ENCODE measurements at places on chromosomes 2 and 18.

- no peak for DNase-seq
Observed at GRCh38 chr2:151721161-151721560, 13.1 kb downstream of the NEB start.

DNA sequence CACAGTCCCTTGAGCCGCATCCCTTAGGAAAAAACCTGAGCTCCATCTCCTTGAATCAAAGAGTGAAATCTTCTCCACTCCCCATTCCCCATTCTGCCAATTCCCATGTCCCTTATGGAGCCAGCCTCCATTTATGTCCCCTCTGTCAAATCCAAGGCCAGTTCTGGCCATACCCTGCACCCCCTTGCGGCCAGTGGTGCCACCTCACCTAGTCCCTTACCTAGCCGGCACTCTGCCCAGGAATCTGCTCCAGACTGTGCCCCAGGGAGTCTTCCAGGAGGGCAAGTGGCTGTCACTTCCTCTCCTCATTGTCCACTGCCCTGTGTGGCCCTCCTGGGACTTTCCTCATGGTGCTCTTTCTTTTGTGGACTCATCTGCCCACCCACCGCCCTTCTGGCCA lies 195.4 kb upstream of the RMP24 start:
- DNase-seq: no peak

- DNase-seq: no peak
Observed at GRCh38 chr2:159073256-159073655, 104.8 kb downstream of the TANC1 start.

GRCh38 chr2:128661311-128661710 lies 342.6 kb upstream of the HS6ST1 start:
- no peak for DNase-seq

- DNase-seq: no peak
Observed at GRCh38 chr2:179240481-179241451, 23.9 kb downstream of the SESTD1 start.

- peak; percentile 72 for DNase-seq
Observed at GRCh38 chr2:26745609-26746327, 18.3 kb upstream of the SLC35F6 start.

- DNase-seq: peak; percentile 25
Observed at GRCh38 chr18:27750014-27750413, 426.9 kb downstream of the CDH2 start.

DNA sequence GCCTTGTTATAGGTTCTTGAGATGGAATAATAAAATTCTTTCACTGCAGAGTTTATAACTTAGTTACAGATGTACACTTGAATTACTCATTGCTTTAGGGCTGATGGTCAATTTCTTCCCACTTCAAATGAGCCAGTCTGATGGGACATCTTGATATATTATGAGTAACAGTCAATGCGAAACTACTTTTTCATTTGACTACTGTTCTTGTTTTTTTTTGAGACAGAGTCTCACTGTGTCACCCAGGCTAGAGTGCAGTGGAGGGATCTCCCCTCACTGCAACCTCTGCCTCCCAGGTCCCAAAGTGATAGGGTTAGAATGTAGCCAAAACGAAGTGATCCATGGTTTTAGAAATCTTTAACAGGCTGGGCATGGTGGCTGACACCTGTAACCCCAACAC lies 57.1 kb downstream of the ST3GAL5 start:
- DNase-seq: no peak

GRCh38 chr2:152115952-152116351 lies 17.1 kb upstream of the CACNB4 start:
- no peak for DNase-seq

GRCh38 chr18:48889115-48889941 lies 61.4 kb downstream of the SMAD7 start:
- peak; percentile 39 for DNase-seq

- DNase-seq: no peak
Observed at GRCh38 chr18:59537579-59537978, 159.6 kb downstream of the CCBE1 start.

- no peak for DNase-seq
Observed at GRCh38 chr2:52391621-52392020, 1359.7 kb upstream of the NRXN1 start.

GRCh38 chr2:48107326-48107925 lies 201.1 kb upstream of the FBXO11 start:
- DNase-seq: no peak

DNA sequence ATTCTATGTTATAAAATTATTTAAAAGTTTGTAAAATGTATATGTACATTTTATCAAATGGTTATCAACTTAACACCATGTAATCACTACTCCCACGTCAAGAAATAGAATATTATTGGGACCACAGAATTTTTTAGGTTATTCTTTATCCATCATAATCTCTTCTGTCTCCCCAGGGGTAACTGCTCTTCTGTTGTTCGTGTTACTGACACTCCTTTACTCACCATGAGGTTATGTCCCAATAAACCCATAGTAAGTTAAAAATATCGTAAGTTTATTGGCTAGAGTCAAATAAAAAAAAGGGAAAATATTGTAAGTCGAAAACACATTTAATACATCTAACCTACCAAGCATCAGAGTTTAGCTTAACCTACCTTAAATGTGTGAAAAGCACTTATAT lies 14.0 kb downstream of the OTX1 start:
- no peak for DNase-seq

- no peak for DNase-seq
Observed at GRCh38 chr2:157692768-157693167, 64.1 kb upstream of the ACVR1C start.

GRCh38 chr2:112980537-112980936 lies 2.7 kb downstream of the IL36G start:
- no peak for DNase-seq

DNA sequence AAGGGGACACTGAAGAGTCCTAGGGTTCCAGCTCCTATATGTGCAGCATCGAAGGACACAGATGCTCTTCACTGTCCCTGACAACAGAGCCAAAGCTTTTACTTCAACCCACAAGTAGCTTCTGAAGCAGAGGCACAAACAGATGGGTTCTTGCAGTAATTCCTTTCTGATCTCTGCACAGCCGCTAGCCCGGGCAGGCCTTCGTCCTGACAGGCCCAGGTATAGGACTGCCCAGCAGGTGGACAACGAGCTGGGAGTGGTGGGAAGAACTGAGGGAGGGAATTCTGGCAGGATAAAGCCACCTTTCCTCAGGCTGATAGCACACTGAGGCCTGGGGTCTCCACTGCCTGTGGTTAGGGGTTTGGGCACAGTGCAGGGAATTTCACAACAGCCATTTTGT lies 94.8 kb downstream of the RHOB start:
- DNase-seq: no peak

DNA sequence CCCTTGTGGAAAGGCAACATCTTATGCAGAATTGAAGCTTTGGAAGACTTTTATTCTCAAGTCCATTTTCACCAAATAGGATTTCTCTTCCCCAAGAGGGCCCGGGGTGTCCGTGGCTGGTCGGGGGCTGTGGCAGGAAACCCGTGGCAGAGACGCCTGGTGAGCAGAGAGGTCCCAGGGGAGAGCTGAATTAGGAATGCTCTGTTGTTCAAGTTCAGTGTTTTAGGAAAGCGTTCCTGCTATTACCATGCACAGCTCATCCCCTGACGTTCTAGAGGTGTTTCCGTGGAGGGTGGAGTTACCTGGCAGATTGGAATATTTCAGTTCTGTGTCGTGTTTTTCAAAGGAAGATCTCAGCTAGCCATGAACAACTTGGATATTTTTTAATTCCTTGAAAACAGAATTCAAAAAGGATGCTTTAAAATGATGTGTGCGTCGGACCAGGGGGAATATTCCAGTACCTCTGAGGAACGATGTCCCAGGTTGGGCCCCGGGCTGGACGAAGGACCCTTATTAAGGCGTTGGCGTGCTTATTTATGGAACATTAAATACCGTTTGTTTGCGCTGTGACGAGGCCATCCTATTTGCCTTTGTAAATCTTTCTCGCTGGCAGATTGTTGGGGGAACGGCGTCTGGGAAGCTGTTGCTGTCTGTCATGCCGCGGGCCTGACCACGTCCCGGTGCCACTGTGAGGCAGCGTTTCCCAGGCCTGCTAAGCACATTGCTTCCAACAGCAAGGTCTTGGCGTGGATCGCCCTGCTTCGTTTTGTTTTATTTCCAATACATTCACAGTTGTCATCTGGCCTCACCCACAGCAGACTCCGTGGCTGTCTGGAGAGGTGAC lies 8.2 kb downstream of the NFATC1 start:
- DNase-seq: no peak

DNA sequence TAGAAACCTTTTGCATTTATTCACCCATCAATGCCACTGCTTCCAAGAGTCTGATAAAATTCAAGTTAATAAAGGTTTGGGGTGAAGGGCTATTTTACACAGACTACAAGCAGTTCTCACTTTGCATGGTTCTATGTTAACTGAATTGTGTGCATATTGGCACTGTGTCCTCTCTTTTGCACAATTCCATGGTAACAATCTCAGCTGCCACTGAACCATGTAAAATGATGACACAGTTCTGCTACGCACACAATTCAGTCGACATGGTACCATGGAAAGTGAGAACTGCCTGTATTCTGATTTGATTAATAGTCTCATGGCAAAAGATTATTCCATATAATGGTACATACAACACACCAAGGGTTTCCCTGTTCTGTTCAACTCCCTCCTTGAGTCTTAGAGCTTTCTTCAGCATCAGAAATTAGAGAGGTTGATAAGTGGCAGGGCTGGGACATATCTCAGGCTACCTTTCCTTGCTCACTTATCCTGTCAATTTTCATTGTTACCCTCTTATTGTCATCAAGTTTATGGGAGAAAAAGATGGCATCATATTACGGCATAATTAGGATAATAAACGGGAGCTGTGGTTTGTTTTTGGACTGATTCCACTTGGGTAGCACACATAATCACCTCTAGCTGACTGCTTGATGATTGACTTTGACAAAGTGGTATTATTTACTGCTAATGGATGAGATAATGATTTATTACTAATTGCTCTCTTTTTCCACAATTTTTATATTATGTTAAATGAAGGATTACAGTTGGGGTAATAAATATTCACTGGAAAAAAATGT lies 139.3 kb upstream of the CREB1 start:
- no peak for DNase-seq

DNA sequence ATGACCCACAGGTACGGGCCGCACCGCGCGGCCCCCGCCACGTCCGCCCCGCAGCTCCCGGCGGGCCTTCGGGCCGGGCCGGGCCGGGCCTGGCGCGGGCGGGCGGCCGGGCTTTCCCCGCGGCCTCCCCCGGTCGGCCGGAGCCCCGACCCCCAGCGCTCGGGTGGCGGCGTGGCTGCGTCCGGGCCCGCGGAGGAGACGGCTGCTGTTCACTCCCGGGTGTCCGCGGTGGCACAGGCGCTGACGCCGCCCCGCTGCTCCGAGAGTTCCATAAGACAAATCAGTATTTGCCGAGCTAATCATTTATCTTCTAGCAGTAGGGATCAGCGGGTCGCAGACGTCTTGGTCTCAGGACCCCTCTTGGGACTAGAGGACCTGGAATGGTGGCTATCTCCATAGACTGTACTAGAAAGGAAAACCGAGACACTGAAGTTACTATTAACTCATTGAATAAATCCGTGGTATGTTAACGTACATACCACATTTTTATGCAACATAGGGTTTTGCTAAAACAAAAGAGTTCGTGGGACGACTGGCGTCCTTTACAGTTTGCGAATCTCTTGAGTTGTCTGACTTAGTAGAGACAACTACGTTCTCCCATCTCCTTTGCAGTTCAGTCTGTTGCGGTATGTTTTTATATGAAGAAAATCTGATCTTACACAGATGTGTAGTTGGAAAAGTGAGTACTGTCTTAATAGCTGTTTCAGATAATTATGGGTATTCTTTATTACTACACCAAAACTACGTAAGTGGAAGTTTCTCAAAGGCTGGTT lies 500 bp downstream of the LIMS1 start:
- DNase-seq: peak; percentile 34

DNA sequence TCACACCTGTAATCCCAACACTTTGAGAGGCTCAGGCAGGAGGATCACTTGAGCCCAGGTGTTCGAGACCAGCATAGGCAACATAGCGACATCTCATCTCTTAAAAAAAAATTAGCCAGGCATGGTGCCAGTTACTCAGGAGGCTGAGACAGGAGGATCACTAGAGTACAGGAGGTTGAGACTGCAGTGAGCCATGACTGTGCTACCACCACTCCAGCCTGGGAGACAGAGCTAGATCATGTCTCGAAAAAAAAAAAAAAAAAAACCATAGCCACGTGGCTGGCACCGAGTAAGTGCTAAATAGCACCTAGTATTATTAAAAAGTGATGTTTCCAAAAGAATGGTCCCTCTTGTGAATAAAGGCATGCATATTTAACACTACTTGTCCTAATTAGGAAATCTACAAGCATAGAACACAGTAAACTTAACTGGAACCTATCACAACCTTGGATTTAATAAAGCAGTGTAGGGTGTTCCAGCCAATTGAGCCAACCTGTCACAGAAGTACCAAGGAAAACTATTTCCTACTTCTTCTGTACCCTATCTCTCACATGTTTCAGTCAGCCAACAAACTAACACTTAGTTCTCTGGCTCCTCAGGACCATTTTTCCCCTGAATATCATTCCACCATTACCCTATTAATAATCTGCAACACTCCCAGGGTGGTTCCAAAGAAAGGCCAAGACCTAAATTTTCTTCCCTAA lies 8.8 kb downstream of the RAB1A start:
- DNase-seq: no peak

GRCh38 chr2:46207591-46207990 lies 89.6 kb upstream of the EPAS1 start:
- no peak for DNase-seq

DNA sequence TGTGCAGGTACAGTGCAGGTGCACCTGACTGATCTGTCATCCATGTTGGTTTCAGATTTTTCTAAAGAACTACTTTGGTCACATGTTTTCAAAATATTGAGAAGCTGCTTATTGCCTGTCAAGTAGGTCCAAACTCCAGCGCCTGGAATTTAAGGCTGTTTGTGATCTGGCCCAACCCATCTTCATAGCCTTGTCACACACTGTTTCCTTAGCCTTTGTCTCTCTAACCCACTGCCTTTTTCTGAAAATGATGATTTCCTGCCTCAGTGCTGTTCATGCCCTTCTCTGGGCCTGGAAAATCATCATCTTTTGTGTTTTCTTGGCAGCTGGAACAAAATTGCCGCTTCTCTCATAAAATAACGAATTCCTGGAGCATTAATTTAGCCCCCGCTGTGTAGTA lies 7.2 kb downstream of the LIMS1 start:
- DNase-seq: no peak

DNA sequence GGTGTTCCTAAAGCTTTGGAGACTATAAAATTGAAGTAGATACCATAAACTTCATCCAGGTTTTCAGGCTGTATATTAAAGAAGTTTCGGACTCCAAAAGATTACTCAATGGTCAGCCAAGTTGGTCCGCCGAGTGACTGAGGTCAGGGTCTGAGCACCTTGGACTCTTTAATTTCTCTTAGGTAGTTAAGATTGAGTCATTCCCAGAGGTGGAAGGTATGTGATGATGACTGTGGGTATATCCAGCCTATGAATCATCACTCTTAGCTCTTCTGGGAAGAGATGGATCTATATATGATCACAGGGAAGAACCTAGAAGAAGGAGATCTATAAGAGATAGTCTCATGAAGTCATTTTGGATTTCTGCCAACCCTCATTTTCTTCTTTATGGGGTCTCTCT lies 3.3 kb downstream of the ITGA6 start:
- no peak for DNase-seq

Measured in progenitor cell of endocrine pancreas (in vitro differentiated cells).